ENCODE measurements at places on chromosomes 13 and 19.

DNA sequence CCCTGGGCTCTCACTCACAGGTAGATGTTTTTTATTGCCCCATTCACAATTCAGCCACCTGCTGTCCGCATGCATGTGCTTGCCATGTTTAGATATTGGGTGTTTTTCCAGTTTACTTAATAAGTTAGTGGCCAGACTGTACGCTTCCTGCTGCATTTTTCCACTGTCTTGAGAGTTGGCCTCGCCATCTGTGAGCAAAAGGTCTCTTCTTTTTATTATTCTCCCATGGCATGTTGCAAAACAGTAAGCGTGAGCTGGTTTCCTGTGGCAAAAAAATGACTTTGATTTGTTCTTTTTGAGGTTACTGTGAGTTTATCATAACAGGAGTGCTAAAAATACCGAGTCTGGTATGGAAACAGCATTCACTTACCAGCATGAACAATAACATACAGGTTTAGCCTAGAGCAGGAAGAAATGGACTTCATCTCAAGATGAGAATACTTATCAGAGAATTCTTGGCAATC, 46.0 kb downstream of the SAE1 start:
- DNase-seq = no peak

DNA sequence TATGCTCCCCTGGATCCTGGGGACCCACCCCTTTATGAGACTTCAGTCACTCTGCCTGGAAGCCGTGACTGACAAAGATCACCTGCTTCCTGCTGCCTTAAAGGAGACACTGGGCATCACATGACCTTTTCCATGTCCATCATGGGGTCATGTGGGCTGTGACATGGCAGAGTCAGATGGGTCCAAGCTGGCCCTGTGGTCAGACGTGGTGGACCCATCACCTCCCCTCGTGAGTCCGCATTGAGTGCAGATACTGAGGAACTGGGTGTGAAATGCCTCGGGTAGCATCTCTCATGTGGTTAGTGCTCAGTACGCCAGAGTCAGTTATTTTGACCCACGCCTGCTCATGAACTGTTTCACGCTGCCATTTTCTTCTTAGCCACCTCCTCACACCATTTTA, 27.1 kb downstream of the NKPD1 start:
- DNase-seq = no peak

GRCh38 chr19:20453425-20453935, 112.1 kb downstream of the ZNF737 start:
- no peak for DNase-seq

- no peak for DNase-seq
Observed at GRCh38 chr13:59893266-59893665, 270.5 kb downstream of the DIAPH3 start.

DNA sequence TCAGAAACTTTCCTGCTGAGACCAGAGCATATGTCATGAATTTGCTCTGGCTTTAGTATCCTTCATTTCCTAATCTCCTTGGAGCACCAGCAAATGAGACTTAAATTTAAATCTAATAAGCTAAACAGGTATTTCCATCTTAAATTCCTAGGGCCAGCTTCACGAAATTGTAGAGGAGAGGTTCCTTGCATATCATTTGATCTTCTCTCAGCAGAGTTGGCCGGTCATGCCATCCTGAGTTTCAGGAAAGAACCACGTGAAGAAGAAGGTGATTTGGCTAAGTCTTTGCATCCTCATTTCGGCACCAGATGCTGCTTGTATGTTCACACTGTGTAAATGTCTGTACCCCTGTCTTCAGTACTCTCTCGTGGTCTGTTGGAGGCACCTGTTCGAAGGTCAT, 370.4 kb upstream of the NBEA start:
- DNase-seq = no peak

- no peak for DNase-seq
Observed at GRCh38 chr13:40878321-40878720, 88.9 kb downstream of the SLC25A15 start.

GRCh38 chr19:41799444-41800000, 3.1 kb downstream of the CEACAM3 start:
- no peak for DNase-seq

GRCh38 chr19:40585241-40585981, 8.7 kb downstream of the SHKBP1 start:
- no peak for DNase-seq

GRCh38 chr19:49056101-49056901, 1.2 kb downstream of the CGB7 start:
- DNase-seq = no peak

DNA sequence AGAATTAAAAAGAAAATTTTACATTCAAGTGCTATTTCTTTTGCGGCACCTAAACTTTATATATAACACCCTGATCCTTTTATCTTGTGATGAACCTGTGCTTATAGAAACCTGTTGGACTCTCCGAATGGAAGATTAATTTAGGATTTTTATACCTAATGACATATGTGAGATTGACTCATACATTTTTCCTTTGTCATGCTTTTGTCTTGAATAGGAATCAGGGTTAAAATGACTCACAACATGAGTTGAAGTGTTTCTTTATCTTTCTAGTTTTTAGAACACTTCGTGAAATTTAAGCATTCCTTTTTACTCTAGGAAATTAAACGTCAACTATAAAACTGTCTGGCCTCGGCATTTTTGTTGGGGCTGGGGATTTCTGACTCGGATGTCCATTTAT, 378.9 kb downstream of the PCDH20 start:
- DNase-seq = no peak

DNA sequence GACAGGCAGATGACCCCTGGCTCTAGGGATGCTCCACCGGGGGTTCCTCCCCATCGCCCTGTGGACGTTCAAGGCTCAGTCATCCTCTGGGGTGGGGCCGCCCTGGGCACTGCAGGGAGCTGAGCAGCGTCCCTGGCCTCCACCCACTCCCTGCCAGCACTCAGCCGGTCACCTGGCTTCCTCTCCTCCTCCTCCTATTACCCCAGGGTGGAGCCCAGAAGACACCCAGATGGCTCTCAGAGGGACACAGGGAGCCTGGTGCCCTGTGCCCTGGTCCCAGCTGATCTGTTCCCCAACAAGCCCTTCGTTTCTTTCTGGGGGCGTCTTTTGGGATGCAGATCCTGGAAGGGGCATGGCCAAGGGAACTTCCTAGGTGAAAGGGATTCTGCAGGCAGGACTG, 3.7 kb upstream of the MKNK2 start:
- no peak for DNase-seq

GRCh38 chr13:66723576-66723975, 506.6 kb downstream of the PCDH9 start:
- DNase-seq = no peak

DNA sequence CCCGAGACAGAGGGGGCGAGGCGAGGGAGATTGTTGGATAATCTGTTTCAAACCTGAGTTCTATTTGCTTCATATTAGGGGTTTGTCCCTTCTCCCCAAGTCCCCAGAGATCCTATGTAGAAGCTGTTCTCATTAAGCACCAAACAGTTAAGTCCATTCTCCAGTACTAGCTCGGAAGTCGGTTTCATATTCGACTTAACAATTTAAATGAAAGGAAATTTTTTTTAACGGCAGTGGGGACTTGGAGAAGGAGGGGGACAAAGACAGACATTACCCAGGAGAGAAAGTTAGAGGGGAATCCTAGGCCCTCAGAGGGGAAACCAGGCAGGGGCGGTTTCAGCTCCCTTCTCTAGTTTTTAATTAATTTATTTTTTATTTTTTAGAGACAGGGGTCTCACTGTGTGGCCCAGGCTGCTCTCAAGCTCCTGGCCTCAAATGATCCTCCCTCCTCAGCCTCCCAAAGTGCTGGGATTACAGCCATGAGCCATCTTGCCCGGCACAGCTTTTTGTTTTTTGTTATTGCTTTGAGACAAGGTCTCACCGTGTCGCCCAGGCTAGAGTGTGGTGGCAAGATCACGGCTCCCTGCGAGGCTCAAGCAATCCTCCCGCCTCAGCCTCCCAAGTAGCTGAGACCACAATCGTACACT, 13.7 kb upstream of the TLE2 start:
- DNase-seq = no peak

DNA sequence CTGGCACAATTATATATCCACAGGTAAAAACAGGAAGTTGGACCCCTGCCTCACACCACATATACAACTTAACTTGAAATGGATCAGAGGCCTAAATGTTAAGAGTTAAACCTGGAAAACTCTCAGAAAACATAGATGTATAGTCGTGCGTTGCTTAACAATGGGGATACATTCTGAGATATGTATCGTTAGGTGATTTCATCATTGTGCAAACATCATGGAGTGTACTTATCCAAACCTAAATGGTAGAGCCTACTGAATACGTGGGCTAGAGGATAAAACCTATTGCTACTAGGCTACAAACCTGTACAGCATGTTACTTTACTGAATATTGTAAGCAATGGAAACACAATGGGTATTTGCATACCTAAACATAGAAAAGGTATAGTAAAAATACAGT, 14.8 kb upstream of the CALM3 start:
- no peak for DNase-seq

GRCh38 chr13:43883631-43884030, 3.9 kb downstream of the LACC1 start:
- DNase-seq = no peak

- no peak for DNase-seq
Observed at GRCh38 chr19:54449701-54450069, 686 bp downstream of the LENG8 start.

DNA sequence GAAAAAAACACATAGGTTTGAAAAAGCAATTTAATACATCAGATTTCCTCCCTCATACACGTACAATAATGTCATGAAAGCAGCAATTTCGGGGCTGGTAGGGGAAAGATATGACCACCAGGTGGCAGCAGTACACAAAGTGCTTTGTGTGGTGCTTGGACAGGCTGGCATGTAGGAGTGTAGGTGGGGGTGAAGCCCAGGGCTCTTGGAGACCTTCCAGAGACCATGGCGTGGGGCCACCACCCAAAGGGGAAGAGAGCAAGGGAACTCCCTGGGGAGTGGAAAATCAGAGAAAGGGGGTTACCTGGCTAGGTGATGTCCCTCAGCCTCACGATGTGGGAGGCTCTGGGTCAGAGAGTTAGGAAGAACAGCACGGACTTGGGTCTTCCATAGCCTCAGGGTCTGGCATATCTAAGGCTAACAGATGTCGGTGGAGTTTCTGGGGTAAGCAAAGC, 11.8 kb upstream of the CCNA1 start:
- peak; percentile 6 for DNase-seq

- no peak for DNase-seq
Observed at GRCh38 chr19:3338541-3339181, 27.7 kb upstream of the NFIC start.

GRCh38 chr19:45424191-45425058, 708 bp upstream of the ERCC1 start:
- no peak for DNase-seq

DNA sequence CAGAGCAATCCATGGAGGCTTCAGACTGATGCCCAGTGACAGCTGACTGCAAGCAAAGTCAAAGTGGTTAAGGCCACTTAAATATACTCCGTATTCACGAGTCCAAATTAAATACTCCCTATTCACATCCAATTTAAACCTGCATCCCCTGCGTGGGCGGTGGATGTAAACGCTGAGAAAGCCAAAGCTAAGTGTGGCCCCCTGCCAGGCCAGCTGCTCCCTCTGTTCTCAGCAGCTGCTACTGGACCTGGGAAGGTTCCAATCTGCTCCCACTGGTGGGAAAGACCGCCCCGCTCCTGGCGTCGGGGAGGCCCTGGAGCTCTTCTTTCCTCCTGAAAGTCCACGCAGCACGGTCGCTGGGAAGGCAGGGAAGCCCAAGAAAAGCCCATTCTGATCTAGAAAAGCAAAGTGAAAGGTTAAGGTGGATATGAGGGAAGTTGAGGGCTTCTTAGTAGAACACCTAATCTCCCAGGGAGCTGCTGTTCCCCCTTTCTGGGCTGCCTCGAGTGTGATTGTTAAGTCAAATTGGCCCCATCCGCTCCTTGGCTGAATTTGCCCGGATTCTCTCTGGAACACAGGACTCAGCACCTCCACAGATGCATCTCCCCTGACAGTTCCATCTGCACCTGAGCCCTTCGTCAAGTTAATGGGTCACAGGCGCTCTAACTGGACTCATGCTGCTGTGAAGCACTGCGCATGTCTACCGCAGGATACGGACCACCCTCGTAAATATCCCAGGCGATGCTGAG, 205.5 kb downstream of the USP12 start:
- no peak for DNase-seq

DNA sequence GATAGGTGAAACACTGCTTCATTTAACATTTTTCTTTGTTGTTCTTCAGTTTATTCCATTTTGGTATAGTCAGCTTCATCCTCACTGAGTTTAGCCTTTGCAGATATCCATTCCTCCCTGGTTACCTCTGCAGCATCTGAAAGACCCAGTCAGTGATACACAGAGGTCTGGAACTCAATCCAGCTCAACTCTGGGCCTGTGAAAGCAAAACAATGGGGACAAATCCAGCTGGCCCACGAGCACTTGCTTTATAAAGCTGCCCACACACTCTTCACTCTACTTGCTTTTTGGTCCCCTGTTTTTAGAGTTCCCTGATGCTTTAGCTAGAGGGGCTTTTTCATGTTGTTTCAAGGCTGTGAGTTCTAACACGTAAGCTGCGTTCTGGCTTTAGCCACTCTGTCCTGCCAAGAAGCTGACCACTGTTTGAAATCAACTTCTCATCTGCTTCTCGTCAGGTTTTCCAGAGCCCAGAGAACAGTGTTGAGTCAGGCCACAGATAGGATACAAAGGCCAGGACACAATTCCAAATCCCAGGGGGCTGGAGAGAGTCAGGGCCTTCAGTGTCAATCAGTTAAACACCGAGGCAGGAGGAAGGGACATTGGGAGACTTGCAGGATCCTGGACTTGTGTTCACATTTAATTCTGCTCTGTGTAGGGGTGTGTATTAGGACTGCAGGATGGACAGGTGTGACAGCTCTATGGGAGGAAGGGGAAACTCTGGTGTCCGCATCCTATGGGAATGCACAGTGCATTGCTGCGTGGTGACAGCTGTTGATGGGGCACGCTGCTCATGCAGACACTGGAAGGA, 83.5 kb upstream of the RNF113B start:
- no peak for DNase-seq

DNA sequence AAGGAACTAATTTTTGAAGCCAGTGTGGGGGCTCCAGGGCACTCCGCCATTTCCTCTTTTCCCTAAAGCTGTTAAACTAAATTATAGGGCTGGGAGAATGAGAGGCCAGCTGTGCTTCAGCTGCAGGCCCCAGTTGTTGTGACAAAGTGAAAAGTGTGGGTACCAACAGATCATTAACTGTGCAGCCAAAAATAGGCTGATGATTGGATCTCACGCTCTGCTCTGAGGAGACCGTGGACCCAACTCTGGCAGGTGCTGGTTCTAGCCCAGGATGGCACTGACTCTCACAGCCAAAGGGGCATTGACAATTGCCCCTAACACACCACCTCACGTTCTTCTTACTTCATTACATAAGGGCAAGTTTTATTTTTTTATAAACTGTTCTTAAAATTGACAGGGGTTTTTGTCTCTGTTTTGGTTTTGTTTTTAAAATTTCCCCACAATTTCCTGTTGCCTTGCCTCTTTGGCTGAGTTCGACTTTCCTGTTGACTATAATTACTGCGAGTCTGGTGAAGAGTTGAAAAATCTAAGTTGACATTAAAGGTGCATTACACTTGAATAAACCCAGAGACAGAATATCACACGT, 391.0 kb downstream of the FGF9 start:
- no peak for DNase-seq

Data from LNCaP clone FGC (cell line).